AG08395 (cell line): ENCODE measurements at places on chromosomes 5 and 9.

DNA sequence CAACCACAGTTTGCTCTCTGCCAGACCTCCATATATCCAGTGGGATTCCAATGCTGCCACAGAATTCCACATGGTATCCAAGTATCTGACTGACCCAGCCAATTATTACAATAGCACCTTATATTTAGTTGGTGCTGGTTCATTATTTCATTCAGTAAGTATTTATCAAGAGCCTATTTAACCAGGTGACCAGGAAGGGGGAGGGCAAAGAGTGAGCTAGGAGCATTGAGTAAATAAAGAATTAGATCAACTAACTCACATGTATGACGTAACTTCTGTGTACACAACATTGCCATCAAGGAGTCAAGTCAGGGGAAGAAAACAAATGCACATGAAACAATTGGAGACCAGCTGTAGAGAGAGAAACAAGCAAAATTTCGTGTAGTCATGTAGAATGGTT is 207.1 kb upstream of the PAPPA start:
- DNase-seq: no peak

DNA sequence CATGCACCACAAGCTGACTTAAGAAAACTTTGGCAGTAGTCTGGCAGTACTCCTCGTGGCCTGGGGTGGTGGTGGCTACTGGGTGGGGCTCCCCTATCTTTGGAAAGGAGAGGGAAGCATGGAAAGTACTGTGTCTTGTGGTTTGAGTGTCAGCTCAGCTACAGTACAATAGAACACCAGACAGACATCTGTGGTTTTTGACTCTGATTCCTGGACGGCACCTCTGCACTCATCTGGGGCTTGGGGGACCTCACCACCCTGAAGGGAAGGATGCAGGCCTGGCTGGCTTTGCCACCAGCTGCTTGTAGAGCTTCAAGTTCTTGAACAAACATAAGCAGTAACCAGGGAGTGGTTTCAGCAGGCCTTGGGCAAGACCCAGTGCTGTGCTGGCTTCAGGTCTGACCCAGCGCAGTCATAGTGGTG is 40.6 kb downstream of the TNFSF8 start:
- DNase-seq: no peak

DNA sequence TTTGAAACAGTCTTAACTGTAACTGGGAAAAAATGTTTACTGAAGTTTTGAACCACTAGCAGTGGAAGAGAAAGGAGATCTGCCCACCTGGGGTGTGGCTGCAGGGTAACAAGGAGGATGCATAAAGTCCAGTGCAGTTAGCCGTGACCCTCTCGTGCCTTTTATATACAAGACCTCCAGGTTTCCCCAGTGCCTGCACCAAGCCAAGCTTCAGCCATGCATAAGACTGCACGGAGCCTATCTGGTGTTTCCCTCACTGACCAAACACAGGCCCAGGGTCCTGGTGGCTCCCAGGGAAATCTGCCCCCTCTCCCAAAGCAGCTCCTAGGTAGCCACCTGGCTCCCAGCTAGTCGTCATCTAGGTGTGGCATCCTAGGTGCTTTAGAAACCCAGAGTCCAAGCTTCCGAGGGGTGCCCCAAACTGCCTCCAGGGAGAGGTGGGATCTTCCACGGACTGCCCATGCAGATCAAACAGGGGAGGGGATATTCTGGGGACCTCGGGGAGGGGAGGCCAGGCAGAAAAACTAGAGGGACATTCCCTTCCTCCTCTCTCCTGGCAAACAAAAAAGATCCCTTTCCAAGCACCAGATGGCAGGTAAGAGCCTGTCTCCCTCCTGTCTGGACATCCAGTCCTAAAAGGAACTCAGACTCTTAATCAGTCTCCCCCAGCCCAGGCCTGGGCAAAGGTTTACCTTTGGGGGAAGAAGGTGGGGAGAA is 2.7 kb downstream of the SHB start:
- DNase-seq: no peak

DNA sequence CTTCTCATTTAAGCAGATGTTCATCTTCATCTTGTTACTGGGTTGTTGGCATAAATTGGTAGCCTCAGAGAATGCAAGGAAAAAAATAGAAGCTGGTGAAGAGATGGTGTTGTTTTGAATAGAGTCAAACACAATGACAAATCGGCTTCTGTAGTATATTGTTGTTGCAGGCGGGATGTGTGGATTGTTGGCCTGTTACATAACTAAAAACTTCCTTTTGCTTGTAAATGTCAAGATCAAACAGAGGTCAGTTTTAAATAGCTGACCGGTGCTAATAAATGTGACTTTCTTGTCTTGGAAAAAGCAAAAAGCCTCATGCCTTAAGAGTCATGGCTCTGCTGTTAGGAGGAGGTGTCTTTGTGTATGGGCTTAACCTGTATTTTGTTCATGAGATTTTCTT is 59.2 kb downstream of the CCDC192 start:
- no peak for DNase-seq

- no peak for DNase-seq
Observed at GRCh38 chr9:84003246-84003645, 22.6 kb downstream of the RMI1 start.

DNA sequence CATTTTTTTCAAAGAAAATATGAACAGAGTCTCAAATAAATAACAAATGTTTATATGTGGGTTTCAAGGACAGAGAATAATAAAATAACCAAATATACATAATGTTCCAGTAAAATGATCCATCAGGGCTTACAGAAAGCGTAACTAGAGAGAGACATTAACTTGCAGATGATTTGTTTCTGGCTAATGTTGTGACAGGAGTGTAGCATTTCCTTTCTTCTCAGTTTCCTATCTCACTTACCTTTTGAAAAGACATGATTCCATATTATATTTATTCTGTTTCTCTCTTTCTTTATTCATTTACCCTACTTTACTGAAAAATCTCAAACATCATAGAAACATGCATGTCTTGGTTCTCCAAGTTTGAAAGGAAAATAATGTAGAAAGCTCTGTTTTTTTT is 451.3 kb upstream of the CDH9 start:
- DNase-seq: no peak

DNA sequence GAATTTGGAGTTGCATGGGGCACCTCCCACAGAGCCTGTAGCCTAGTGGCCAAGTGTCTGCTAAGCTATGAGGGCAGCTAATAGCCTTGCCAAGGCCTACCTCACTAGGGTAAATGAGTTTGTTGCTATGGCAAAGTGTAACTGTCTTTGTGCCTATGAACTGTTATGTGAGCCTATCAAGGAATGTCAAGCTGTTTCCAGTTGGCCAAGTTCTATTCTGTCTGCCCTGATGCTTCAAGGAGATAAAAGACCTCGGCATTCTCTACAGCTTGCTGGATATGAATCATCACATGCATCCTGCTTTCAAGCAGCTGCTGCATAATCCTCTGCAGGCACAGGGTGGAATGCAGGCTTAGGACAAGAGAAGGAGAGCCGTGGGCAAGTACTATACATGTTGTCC is 69.8 kb upstream of the CCDC112 start:
- DNase-seq: peak; percentile 92

DNA sequence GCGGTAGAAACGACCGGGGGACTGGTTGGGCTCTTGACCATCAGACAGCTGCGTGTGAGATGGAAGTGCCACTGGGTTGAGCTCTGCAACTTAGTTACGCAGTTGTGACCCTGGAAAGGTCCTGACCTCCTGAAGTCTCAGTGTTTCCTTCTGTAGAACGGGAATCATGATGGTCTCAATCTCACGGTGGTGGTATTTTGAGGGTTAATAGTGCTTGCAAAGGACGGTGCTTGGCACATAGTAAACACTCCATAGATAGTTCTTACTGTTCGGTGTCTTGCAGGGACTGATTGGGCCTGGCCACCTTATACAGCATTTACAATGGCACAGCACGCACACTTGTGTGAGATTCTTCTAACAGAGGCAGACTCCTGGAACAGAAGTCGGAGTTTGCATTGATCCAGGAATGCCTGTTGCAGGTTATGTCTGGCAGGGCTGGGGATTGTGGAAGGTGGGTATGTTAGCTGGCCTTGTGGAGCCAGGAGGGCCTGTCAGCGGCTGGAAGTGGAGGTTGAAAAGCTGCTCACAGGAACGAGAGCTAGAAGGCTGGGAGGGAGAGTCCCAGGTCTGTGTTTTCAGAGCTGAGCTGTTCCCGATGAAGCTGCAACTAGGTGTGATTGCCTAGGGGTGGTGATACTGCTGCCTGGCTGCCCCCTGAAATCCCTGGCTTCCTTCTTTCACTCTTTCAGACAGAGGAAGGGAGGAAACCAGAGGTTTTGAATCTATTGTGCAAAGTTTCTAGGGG is 962 bp upstream of the TXN start:
- DNase-seq: no peak

DNA sequence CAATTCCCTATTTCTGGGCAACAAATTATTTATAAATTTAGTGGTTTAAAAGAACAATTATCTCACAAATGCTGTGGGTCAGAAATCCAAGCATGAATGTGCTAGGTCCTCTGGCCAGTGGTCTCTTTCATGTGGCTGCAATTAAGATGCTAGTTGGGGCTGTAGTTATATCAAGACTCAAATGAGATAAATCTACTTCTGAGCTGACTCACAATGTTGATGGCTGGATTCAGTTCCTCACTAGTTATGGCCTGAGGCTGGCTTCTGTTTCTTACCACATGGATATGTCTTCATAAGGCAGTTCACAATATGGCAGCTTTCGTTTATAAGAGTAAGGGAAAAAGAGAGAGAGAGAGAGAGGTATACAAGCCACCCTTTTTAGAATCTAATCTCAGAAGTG is 717.0 kb downstream of the PRELID2 start:
- DNase-seq: no peak

- no peak for DNase-seq
Observed at GRCh38 chr5:97628031-97628430, 445.0 kb upstream of the RIOK2 start.
